CD8-positive, alpha-beta memory T cell (primary cell): ENCODE measurements at places on chromosomes 12 and 14.

DNA sequence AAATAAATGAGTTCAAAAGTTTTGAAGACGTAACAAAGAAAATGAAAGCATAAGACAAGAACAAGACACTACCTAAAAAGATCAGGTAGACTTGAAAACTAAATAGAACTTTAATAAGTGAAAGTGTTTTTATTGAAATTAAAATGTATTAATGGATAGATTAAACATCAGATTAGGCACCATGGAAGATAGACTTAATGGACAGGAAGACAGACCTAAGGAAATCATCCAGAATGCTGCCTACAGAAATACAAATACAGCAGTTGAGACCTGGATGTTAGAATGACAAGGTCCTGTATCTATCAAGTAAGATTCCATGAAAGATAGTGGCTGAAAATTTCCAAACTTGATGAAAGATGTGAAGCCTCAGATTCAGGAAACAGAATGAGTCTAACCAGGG lies 11.5 kb downstream of the PLEKHH1 start:
- DNase-seq = no peak

GRCh38 chr14:68146818-68147217 lies 327.2 kb downstream of the RAD51B start:
- DNase-seq = no peak

- no peak for DNase-seq
These were observed 114.5 kb downstream of the ETV6 start for GRCh38 chr12:11763760-11764520.

- DNase-seq = no peak
These were observed 100.8 kb downstream of the AACS start for GRCh38 chr12:125166041-125166440.

DNA sequence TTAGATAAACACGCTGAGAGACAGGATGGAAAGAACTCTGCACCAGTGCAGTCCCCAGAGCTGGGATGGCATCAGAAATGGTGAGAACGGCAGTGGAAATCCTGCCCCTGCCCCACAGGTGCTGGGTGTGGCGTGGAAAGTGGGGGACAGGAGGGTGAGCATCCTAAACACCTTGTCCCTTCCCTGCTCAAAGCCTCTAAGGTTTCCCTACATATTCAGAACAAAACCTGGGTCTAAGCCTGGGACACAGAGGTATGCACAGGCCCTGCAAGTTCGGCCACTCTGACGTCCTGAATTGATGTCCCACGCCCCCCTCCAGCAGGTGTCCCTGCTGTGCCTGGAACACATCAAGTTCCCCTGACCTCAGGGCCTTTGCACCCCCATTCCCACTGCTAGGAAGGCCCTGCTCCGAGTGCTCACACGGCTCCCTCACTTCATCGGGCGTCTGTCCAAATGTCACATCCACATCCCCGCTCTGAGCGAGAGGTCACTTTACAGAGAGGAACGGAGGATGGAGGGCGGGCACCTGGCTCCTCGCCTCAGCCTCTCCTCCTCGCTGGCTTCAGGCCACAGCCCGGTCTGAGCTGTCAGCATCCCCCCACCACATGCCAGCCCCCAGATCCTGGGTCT lies 38.5 kb upstream of the SFSWAP start:
- DNase-seq = no peak

DNA sequence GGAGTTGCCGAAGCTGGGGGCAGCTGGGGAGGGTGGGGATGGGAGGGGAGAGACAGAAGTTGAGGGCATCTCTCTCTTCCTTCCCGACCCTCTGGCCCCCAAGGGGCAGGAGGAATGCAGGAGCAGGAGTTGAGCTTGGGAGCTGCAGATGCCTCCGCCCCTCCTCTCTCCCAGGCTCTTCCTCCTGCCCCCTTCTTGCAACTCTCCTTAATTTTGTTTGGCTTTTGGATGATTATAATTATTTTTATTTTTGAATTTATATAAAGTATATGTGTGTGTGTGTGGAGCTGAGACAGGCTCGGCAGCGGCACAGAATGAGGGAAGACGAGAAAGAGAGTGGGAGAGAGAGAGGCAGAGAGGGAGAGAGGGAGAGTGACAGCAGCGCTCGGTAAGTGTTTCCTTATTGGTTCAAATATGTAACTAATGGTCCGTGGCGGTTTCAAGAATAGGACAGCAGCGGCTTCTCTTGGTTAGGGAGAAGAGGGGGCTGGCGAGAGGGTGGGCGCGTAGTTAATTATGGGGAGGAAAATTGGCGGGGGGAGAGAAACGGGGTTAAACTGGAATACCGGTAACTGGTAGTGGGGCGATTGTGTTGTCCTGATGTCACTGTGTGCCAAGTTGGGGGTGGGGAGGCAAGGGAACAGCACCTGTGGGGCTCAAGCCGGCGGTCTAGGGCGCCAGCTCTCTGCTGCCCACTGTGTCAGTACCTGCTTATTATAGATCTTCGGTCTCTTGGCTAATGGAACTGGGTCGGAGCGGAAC lies 8.4 kb downstream of the HOXC8 start:
- DNase-seq = no peak

DNA sequence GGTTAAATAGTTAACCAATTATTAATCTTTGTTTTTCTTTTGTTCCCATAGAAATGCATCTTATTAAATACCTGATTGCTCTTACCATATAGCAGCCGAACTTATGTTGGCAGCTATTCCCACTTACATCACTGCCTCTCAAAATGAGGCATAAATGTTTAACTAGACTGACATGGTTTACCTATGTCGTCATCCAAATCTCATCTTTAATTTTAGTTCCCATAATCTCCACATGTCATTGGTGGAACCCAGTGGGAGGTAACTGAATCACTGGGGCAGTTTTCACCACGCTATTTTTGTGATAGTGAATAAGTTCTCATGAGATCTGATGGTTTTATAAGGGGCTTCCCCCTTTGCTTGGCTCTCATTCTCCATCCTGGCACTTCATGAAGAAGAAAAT lies 499.2 kb upstream of the ATP2B1 start:
- DNase-seq = no peak
